ENCODE measurements at places on chromosomes 4 and X. TPM values are rescaled to one million over a fixed set of nuclear protein-coding genes. Genes with fewer than 3 reads are reported as not detected.

- H3K27ac ChIP-seq, result no peak overlapping the region
- H3K36me3 ChIP-seq, result no peaks in the 10 kb centered on the region
- no peaks in the 10 kb centered on the region for H3K4me1 ChIP-seq
- DNase-seq, result no peak
These were observed 205.8 kb upstream of the MAMLD1 start for GRCh38 chrX:150157291-150157690.

- H3K4me1 ChIP-seq, result no peaks in the 10 kb centered on the region
- no peak for DNase-seq
- no peak overlapping the region for H3K27ac ChIP-seq
- H3K27me3 ChIP-seq, result no peaks in the 10 kb centered on the region
- H3K36me3 ChIP-seq, result no peaks in the 10 kb centered on the region
- H3K4me3 ChIP-seq, result no peak overlapping the region
These were observed 13.3 kb downstream of the VEGFC start for GRCh38 chr4:176779421-176779820.

The SCML1 gene
- 9.9 TPM for total RNA-seq

The TMPRSS11B gene
- not detected for total RNA-seq

All from kidney (tissue), 22 donors.